Renal cortical epithelial cell (primary cell): ENCODE measurements at places on chromosomes 2 and 18.

DNA sequence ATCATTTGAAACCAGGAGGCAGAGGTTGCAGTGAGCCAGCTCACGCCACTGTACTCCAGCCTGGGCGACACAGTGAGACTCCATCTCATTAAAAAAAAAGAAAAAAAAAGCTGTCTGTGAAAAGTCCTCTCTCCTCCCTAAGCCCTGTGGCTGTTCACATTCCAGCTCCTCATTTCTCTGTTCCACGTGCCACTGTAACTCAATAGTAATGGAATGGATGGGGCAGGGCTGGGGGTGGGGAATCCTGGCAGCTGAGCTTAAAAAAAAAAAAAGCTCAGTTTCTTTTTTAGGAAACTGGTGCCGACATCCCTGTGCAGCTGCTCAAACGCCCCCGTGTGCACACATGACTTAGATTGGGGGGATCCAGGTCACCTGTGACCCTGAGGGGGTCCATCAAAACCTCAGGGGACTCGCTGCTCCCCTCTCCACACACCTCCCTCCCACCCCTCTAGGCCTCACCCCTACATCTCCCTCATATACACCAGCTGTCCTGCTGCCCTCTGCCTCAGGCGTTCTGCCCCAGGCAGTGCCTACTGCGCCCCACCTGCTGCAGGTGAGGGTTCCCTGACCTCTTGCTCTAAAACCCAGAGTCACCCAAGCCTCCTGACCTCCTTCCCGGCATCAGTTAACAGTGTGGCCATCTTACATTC, 255.4 kb downstream of the AGAP1 start:
- DNase-seq, result peak; percentile 8

DNA sequence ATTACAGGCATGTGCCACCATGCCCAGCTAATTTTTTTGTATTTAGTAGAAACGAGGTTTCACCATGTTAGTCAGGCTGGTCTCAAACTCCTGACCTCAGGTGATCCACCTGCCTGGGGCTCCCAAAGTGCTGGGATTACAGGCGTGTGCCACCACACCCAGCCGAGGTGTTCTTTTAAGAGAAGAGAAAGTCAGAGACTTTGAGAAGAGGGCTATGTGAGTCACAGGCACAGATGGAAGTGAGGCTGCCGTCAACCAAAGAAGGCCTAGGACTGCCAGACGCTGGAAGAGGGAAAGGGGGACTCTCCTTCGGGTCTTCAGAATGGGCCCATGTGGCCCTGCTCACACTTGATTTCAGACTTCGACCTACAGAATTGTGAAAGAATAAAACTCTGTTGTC, 67.2 kb upstream of the SH3BP4 start:
- no peak for DNase-seq

DNA sequence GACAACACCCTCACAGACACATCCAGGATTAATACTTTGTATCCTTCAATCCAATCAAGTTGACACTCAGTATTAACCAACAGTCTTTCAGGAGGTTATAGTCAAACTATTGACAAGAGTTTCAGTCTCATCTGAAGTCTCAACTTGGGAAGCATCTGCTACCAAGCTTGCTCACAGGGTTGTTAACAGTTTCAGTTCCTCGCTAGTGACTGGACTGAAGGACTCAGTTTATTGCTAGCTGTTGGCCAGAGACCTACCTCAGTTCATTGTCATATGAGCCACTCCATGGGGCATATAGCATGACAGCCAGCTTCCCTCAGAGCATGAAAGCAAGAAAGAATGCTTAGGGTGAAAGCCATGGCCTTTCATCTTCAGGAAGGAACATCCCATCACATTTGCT, 228.6 kb downstream of the EPHA4 start:
- DNase-seq, result no peak

GRCh38 chr18:12233378-12233777, 20.8 kb upstream of the CIDEA start:
- peak; percentile 22 for DNase-seq

DNA sequence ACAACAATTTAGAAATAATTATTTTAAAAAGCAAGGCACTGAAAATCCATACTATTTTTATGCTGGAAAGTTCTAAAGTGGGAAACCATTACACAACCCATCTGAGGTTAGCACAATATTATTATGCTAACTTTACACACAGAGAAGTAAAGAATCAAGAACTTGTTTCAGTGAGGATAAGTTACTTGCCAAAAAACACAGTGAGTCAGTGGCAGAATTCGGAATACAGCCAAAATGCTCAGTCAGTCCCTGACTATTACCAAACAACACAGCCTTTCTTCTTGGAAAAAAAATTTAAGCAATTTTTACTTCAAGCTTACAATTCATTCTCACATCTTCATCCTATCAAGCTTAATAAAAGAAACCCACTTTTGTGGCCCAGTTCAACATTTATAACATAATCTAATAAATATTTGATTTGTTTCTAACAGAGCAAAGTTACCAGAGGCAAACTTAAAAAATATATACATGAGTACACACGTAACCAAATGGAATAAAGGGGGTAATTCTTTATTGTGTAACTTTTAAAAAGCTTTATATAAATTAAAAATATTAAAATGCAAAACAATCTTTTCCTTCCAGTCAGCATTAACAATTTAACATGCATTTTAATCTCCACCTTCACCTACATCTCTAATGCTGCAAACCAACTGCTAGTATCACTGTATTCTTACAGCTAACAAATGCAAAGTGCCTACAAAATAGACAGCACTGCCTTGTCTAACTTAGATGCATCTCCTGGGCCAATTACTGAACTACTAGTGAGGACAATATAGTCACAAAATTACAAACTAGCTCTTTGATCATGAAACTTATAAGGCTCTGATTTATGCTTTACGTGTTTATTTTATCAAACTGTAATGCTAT, 55.2 kb downstream of the CCDC88A start:
- DNase-seq, result peak; percentile 85

- no peak for DNase-seq
These were observed 43.7 kb upstream of the RIT2 start for GRCh38 chr18:43159086-43159770.

- no peak for DNase-seq
These were observed 164.1 kb downstream of the DCDC2C start for GRCh38 chr2:3867469-3867868.

DNA sequence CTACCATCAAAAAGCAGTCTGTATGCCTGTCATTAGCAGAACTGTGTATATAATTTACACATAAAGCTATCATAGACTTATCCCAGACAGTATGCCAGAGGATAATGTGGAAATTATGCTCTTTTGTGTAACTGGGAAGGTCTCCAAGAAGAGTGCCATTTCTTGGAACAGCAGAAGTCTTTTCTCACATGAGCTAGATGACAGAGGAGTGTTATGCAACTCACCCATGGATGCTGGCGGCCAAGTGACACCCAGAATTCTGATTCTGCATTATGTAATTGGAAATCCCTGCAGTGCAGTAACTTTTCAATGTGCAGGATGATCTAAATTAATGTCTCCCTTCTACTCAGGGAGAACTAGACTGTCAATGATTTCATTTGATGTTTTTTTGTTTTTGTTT, 160.0 kb downstream of the UBE2E3 start:
- DNase-seq, result no peak

- no peak for DNase-seq
These were observed 61.8 kb downstream of the FMNL2 start for GRCh38 chr2:152396763-152397162.

DNA sequence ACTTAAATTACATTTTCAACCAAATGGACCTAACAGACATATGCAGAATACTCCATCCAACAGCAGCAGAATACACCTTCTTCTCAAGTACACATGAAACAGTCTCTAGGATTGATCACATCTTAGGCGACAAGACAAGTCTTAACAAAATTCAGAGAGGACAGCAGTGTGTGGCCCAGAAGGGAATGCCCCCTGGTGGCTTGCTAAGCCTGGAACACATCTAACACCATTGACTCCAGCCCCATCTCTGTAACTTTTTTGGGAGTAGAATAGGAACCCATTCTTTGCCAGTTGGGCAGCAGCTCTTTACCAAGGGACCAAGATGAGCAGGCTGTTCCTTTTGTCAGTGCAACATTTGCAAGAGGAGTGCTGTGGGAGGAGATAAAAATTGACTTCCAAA, 249.9 kb downstream of the PLCL1 start:
- peak; percentile 7 for DNase-seq
